Activated T-cell treated with anti-CD3 and anti-CD28 coated beads, Interleukin-2, amount 50 U/mL, for 72 hours (primary cell): ENCODE measurements at places on chromosomes 2 and 18. TPM values are rescaled to one million over a fixed set of nuclear protein-coding genes. Genes with fewer than 3 reads are reported as not detected.
A peak's percentile ranks its signal among the peaks of the same experiment; 100 is the strongest.

DNA sequence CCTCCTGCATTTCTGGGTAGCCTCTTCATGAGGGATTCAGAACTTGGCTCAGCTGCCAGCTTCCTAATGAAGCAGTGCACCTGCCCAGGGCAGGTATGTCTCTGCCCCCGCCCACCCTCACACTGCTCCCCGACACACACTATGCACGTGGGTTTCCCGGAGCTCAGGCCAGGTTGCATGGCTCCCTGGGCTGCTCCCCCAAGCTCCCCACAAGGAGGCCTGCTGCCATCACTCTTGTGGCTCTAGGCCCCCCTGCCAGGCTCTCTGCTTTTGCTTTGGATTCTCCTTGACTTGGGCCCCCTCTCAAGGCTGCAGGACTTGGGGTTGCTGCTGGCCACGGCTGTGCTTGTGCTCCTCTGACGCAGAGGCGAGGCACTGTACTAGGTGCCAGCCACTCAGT, 43.6 kb downstream of the ADD2 start:
- DNase-seq = no peak

DNA sequence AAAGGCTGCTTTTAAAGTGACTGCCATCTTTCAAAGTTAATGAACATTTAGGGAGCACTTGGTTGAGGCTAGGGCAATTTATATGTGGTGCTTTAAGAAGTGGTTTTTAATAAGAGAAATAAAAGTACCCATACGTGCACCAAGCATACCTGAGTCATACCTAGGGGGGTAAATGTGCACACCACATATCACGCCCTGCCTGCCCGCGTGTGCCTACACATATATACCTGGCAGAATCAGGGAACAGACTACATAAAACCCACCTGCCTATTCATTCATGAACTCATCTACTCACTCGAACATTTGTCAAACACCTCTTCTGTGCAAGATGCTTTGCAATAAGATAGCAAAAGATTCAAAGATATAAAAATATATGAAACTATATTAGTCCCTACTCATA, 69.3 kb upstream of the TMEM200C start:
- no peak for DNase-seq

- peak; percentile 74 for DNase-seq
Measured at GRCh38 chr2:12005886-12006681, 259.7 kb downstream of the LPIN1 start.

- DNase-seq = no peak
Measured at GRCh38 chr2:81266106-81266505, 961.6 kb upstream of the LRRTM1 start.

GRCh38 chr2:232966122-232966521, 46.9 kb downstream of the NGEF start:
- DNase-seq = no peak

GRCh38 chr2:38925982-38926381, 36.3 kb downstream of the ARHGEF33 start:
- no peak for DNase-seq

Gene PSME4
- total RNA-seq = 39.5 TPM

Gene AKAIN1
- not detected for total RNA-seq

- DNase-seq = no peak
Measured at GRCh38 chr2:17373041-17373440, 145.2 kb downstream of the RAD51AP2 start.

DNA sequence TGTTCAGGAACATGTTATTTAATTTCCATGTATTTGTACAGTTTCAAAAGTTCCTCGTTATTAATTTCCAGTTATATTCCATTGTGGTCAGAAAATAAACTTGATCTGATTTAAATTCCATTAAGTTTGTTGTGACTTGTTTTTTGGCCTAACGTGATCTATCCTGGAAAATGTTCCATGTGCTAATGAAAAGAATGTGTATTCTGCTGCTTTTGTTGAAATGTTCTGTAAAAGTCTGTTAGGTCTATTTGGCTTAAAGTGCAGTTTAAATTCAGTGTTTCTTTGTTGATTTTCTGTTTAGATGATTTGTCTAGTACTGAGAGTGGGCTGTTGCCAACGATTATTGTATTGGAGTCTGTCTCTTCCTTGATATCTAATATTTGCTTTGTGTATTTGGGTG, 148.0 kb downstream of the UBR3 start:
- no peak for DNase-seq

DNA sequence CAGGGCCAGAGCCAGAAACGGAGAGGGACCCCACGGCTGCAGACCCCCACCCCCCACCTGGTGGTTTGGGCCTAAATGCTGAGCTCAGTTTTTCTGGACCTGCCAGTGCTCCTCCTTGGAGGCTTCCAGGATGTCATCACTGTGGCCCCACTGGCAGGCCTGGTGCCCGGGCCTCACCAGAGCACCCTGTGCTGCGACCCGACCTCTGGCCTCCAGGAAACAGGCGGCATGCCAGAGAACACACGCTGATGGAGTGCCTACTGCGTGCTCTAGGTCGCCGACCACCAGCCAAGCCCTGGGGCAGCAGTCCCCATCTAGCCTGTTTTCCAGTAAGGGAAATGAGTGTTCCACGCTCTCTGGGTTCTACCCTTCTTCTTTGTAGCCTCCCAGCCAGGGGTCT, 33.8 kb downstream of the HS6ST1 start:
- DNase-seq = no peak

- DNase-seq = no peak
Measured at GRCh38 chr2:56314796-56315195, 131.0 kb downstream of the CCDC85A start.

- no peak for DNase-seq
Measured at GRCh38 chr2:14761118-14761517, 128.6 kb downstream of the LRATD1 start.

Gene GAD1
- total RNA-seq = 12.8 TPM

- no peak for DNase-seq
Measured at GRCh38 chr2:198033626-198034025, 229.2 kb downstream of the PLCL1 start.
